A375 (cell line): ENCODE measurements at places on chromosomes 6 and 20. TPM values are rescaled to one million over a fixed set of nuclear protein-coding genes. Genes with fewer than 3 reads are reported as not detected.

Gene TPD52L1
- 44.5 and 50.9 TPM in 2 replicates for total RNA-seq

Gene TCP11
- total RNA-seq = not detected in 2 replicates

Gene SPATA25
- total RNA-seq = 2.6 and 3.1 TPM in 2 replicates

Gene TP53INP2
- total RNA-seq = 2.2 and 3.1 TPM in 2 replicates

Gene FAM50B
- total RNA-seq = 4.9 and 5.7 TPM in 2 replicates

Gene HMGCLL1
- 0.26 TPM in 1 of 2 replicates, not detected in the other for total RNA-seq

Gene RFX6
- total RNA-seq = not detected in 2 replicates

Gene KCNQ5
- total RNA-seq = 3.1 and 5.9 TPM in 2 replicates

Gene OPN5
- not detected in 2 replicates for total RNA-seq

Gene SNAP91
- 0.57 and 0.93 TPM in 2 replicates for total RNA-seq
